ENCODE measurements at places on chromosomes 4 and X. TPM values are rescaled to one million over a fixed set of nuclear protein-coding genes. Genes with fewer than 3 reads are reported as not detected.

DNA sequence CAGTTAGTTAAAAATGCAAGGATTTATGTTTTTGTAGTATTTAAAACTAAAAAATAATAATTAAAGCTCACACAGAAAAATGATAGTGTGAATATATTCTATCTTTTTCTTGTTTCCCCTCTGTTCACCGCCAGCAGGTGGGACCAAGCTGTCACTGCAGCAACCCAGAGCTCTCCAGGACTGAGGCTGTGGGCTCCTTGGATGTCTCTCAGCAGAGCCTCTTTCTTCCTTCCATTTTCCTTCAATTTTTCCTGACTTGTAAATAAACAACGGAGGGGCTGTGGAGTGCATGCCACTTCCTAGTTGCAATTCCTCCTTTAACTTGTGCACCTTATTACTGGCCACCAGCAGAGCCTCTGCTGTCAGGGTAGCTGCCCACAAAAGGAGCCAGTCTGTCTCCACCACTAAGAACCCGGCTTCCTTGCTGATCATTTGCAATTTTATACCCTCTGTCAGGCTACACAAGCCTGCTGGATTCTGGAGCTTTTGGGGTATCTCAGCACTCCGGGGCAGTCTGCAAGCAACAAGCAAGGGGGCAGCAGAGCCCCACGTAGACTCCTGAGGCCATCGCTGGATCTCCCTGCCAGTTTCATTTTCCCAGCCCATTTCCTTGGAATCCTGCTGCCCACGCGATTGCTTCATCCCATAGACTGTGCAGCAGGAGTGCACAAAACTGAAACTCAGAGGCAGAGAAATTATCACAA lies 1467.4 kb downstream of the C4orf33 start:
- DNase-seq: no peak

DNA sequence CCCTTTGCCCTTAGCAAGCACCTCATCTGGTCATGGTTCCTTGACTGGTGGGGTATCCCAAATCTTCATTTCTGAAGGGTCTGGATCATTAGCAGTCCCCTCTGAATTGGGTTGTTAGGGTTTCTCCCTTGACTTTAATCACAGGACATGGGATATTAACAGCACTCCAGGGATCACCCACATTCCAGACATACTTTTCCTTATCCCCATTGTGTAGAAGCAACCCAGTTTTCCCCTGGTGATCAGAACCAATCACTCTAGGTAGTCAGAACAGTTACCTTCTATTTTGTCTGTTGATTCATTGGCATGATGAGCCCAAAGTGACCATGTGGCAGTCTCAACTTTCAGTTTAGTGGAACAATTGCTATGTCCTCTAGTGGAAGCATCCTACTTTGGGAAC lies 29.1 kb upstream of the GRSF1 start:
- DNase-seq: no peak

DNA sequence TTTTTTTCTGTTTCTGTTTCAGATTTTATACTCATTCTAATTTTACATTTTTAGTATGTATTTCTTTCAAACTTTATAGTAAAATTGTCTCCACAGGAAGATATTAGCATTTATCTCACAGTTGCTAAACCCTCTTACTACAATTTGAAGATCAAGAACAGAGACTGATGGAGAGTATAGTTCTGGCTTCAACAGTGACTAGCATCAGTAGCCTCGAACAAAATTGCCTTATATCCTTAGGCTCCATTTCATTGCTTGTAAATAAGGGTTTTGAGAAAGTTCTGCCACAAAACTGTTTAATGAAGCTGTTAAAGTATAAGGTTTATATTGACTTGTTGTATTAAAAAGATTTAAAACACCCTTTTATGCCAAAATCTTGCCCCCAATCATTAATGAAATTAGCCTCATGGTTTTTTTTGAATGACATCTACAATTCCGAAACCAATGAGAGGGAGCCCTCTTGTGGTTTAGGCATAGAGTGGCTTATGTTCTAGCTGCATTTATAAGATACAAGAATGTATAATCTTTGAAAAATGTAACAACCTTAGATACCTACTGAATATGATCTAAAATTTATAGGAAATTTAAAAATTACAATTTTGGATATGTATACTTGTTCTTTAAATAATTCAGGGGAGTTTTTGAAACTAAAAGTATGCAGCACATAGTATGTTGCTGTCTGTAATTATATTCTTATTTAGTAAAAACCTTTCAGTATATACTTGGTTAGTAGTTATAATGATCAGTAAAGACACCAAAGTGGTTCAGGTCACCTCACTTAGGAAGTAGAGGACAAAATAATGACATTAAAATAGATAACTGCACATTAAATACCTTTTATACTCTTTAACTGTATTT lies 109.8 kb upstream of the HPGD start:
- no peak for DNase-seq

- DNase-seq: no peak
Observed at GRCh38 chr4:41359836-41360213, 103.1 kb downstream of the UCHL1 start.

GRCh38 chr4:123017636-123018395 lies 95.4 kb upstream of the NUDT6 start:
- DNase-seq: no peak

GRCh38 chr4:67520141-67520540 lies 25.2 kb downstream of the CENPC start:
- DNase-seq: no peak

GRCh38 chr4:150799207-150799606 lies 215.9 kb downstream of the LRBA start:
- no peak for DNase-seq

DNA sequence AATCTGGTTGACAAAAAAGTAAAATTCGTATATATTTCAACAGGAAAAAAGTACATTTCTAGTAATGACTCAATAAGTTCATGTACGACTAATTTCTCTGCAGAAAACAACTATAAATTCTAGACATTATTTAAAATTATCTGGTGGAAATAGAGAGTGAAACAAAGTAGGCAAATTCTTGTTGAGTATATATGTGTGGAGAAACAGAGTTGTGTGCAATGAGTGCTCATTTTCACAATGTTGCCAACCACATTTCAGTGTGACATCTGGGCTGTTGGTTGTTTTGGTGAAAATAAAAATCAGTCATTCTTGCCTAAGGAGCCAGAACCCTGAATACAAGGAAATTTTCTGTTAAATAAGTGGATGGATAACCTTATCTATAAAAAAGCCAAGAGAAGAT lies 372.0 kb upstream of the NDST4 start:
- DNase-seq: no peak

TMSB15A gene
- 0.46 TPM for total RNA-seq

DKK2 gene
- 0.12 TPM for total RNA-seq

SH3D19 gene
- total RNA-seq: 119 TPM

NXF2 gene
- total RNA-seq: not detected

NHS gene
- 2.0 TPM for total RNA-seq

YY2 gene
- total RNA-seq: 1.2 TPM
